ENCODE measurements at places on chromosomes 7 and 10. TPM values are rescaled to one million over a fixed set of nuclear protein-coding genes. Genes with fewer than 3 reads are reported as not detected.

DNA sequence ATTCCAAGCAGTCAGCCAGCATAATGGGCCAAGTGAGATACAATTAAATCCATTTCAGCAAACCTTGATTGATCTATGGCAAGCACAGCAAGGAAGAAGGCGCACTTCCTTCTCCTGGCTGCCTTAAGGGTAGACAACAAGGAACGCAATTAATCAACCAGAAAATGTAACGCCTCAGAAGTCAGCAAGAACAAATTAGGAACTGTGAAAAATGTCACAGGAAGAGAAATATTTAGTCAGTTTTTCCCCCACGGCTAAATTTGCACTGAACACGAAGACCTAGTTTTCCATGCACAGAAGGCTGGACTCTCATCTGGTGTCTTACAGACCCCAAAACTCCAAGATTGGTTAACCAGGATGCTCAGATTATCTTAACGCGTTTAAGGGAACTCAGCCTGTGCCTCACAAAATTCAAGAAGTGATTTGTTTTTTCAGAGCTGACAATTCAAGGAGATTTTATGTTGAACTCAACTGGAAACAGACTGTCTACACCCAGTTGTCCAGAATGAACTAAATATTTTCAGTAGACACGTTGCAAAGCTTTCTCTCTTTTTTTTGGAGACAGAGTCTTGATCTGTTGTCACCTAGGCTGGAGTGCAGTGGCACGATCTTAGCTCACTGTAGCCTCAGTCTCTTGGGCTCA, 14.2 kb downstream of the SNX8 start:
- H3K4me3 ChIP-seq = no peak overlapping the region
- H3K27ac ChIP-seq = peak overlapping the region; percentile 82
- H3K27me3 ChIP-seq = no peaks in the 10 kb centered on the region
- no peak for DNase-seq
- H3K4me1 ChIP-seq = peaks cover 45% of the 10 kb centered on the region

DNA sequence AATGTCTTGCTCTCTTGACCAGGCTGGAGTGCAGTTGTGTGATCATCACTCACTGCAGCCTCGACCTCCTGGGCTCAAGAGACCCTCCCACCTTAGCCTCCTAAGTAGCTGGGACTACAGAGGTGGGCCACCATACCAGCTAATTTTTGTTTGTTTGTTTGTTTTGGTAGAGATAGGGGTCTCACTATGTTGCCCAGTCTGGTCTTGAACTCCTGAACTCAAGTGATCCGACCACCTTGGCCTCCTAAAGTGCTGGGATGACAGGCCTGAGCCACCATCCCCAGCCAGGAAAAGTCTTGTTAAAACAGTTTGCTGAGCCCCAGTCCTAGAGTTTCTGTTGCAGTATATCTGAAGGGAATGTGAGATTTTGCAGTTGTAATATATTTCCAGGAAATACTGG, 83.9 kb downstream of the SKIDA1 start:
- DNase-seq = no peak
- H3K4me3 ChIP-seq = no peak overlapping the region
- no peaks in the 10 kb centered on the region for H3K4me1 ChIP-seq
- no peaks in the 10 kb centered on the region for H3K36me3 ChIP-seq

- no peak for DNase-seq
- no peak overlapping the region for H3K4me3 ChIP-seq
- H3K27me3 ChIP-seq = peaks cover 17% of the 10 kb centered on the region
- H3K4me1 ChIP-seq = no peaks in the 10 kb centered on the region
- no peak overlapping the region for H3K27ac ChIP-seq
Observed at GRCh38 chr7:154836021-154836448, 166.9 kb downstream of the PAXIP1 start.

DNA sequence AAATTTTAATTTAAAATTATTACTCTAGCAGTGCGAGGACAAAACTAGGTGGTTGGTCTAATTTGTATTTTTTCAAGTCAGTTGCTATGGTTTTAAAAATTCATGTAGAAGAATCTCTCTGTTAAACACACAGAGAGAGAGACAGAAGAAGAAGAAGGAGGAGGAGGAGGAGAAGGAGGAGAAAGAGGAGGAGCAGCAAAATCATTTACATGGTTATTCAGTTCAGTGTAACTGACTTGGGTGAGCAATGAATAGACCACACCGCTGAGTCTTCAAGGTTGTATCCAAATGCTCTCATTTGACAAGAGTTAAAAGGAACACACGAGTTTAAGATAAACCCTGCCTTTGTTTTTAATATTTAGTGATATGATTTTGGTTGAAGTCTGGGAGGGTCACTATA, 131.1 kb downstream of the PDE1C start:
- no peak overlapping the region for H3K4me3 ChIP-seq
- no peaks in the 10 kb centered on the region for H3K27me3 ChIP-seq
- no peak for DNase-seq
- no peaks in the 10 kb centered on the region for H3K36me3 ChIP-seq
- H3K27ac ChIP-seq = no peak overlapping the region

DNA sequence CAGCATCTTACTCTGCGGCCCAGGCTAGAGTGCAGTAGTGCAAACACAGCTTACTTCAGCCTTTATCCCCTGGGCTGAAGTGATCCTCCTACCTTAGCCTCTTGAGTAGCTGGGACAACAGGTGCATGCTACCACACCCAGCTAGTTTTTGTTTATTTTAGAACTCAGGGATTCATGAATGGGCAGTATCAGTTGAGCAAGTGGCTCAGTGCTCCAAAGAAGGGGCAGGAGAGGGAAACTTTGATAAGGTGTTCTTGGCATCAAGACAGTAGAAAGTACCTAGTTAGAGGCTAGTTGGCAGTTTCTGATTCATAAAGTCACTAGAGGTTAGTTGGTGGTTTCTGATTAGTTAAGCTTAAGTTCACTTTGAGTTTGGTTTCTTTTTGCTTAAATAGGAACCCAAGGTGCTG, 18.4 kb downstream of the TRIM24 start:
- no peak overlapping the region for H3K4me3 ChIP-seq
- no peak for DNase-seq
- H3K36me3 ChIP-seq = no peaks in the 10 kb centered on the region
- H3K27me3 ChIP-seq = no peaks in the 10 kb centered on the region

- H3K4me3 ChIP-seq = no peak overlapping the region
- peaks cover 4% of the 10 kb centered on the region for H3K36me3 ChIP-seq
- no peak overlapping the region for H3K27ac ChIP-seq
- H3K27me3 ChIP-seq = no peaks in the 10 kb centered on the region
Observed at GRCh38 chr7:140122965-140123364, 53.8 kb downstream of the KDM7A start.

GRCh38 chr7:150468241-150468640, 17.8 kb downstream of the GIMAP8 start:
- H3K36me3 ChIP-seq = peaks cover 53% of the 10 kb centered on the region
- no peak for DNase-seq
- H3K4me1 ChIP-seq = peaks cover 95% of the 10 kb centered on the region
- H3K27me3 ChIP-seq = no peaks in the 10 kb centered on the region
- peak overlapping the region; percentile 87 for H3K27ac ChIP-seq

GRCh38 chr7:121531175-121532070, 135.3 kb upstream of the FAM3C start:
- DNase-seq = no peak
- H3K4me1 ChIP-seq = no peaks in the 10 kb centered on the region
- no peak overlapping the region for H3K4me3 ChIP-seq

DNA sequence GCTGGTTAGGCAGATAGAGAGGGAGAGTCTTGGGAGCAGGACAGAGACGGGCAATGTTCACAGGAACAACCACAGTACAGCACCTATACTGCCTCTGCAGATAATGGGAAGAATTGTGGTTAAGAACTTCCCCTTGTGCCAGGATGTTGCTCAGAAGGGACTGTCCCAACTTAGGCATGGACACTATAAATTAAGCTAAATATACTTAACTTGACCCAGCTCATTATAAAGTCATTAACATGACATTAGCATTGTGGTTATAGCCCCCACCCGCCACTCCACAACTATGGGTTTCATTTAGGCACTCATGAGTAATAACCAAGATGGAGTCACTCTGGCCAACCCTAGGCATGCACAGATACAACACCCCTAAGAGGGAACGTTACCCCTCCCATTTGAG, 310.9 kb upstream of the NRG3 start:
- H3K4me1 ChIP-seq = no peaks in the 10 kb centered on the region
- no peaks in the 10 kb centered on the region for H3K27me3 ChIP-seq

GRCh38 chr10:60189861-60190475, 199.7 kb downstream of the ANK3 start:
- no peak for DNase-seq
- H3K27me3 ChIP-seq = peaks cover 10% of the 10 kb centered on the region
- peaks cover 14% of the 10 kb centered on the region for H3K36me3 ChIP-seq
- no peaks in the 10 kb centered on the region for H3K4me1 ChIP-seq

GRCh38 chr7:70693686-70694433, 438.1 kb upstream of the GALNT17 start:
- peak overlapping the region; percentile 87 for H3K4me3 ChIP-seq
- H3K27me3 ChIP-seq = peaks cover 21% of the 10 kb centered on the region
- peaks cover 18% of the 10 kb centered on the region for H3K4me1 ChIP-seq
- no peaks in the 10 kb centered on the region for H3K36me3 ChIP-seq
- DNase-seq = peak; percentile 46

DNA sequence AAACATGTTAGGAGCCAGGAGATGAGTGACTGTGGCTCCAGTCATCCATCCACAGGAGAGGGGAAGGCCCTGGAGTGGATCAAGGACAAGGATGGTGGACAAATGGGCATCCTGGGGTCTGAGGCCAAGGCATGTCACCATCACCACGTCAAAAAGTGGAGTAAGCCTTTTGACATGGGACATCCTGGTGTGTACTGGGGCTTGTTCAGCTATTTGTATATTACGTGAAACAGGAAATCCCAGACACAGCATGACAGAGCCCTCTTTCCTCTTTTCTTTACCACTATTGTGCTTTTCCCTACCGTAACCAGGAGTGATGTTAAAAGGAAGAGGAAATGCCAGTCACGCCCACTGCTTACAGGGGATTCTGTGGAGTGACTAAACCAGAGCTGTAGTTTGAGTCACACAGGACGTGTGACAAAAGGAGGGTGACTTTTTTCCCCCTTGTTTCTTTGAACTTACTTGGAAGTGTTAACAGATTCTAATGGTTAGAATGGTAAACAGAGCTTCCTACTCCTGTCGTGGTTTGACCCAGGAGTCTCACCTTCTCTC, 15.4 kb downstream of the ACSL5 start:
- DNase-seq = no peak
- H3K4me1 ChIP-seq = peaks cover 72% of the 10 kb centered on the region

- H3K4me1 ChIP-seq = no peaks in the 10 kb centered on the region
- no peak overlapping the region for H3K27ac ChIP-seq
- no peak overlapping the region for H3K4me3 ChIP-seq
- no peaks in the 10 kb centered on the region for H3K36me3 ChIP-seq
- DNase-seq = no peak
Observed at GRCh38 chr7:156152390-156152789, 340.1 kb upstream of the SHH start.

- no peak for DNase-seq
- peaks cover 8% of the 10 kb centered on the region for H3K4me1 ChIP-seq
- no peaks in the 10 kb centered on the region for H3K27me3 ChIP-seq
Observed at GRCh38 chr10:89861584-89862301, 160.4 kb downstream of the KIF20B start.

DNA sequence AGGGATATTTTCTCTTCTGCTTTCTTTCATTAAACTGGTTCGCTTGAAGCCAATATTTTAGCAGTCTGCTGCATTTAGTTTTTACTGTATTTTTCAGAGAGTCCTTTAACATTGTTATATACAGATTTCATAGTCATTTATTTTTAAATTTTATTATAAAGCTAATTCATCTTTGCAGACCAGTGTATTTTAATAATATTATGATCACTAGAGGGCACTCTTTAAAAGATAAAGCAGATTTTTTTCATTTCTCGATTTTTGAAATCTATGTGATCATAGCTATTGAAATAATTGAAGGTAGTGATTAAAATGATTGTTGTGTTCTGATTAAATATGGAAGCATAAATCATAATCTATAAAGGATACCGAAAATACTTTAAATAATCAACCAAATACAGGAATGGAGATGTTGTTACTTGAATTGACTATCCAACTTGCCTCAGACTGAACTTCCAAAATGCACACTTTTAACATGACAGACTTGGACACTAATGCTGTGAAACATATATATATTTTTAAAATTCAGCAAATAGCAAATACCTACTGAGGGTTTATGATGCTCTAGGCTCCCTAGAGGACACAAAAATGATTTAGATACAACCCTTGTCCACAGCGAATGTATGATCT, 35.2 kb downstream of the ST7 start:
- no peaks in the 10 kb centered on the region for H3K36me3 ChIP-seq
- H3K4me3 ChIP-seq = no peak overlapping the region
- H3K27ac ChIP-seq = no peak overlapping the region
- no peak for DNase-seq
- H3K4me1 ChIP-seq = no peaks in the 10 kb centered on the region
- H3K27me3 ChIP-seq = peaks cover 2% of the 10 kb centered on the region

DNA sequence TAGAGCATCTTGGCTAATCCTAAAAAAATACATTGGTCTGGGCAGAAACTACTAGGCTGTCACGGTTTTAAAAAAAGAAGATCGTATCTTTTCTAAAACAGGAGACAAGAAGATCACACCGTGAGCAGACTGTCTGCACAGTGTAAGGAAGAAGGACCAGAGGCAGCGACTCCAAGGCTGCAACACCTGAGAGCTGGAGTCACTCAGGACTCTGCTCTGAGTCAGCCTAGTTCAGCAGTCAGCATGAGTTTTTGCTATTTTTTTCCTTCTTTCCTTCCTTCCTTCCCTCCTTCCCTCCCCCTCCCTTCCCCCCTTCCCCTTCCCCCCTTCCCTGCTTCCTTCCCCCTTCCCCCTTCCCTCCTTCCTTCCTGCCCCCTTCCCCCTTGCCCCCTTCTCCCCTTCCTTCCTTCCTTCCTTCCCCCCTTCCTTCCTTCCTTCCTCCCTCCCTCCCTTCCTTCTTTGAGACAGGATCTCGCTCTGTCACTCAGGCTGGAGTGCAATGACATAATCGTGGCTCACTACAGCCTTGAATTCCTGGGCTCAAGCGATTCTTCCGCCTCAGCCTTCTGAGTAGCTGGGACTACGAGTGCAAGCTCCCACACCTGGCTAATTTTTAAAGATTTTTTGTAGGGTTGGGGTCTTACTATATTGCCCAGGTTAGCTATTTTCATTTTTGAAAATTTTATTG, 24.4 kb downstream of the BAG3 start:
- no peak for DNase-seq
- H3K4me1 ChIP-seq = peaks cover 5% of the 10 kb centered on the region
- H3K27ac ChIP-seq = no peak overlapping the region
- peaks cover 67% of the 10 kb centered on the region for H3K36me3 ChIP-seq
- no peaks in the 10 kb centered on the region for H3K27me3 ChIP-seq

GRCh38 chr10:42996588-42996987, 80.3 kb upstream of the RET start:
- H3K4me3 ChIP-seq = no peak overlapping the region
- no peaks in the 10 kb centered on the region for H3K36me3 ChIP-seq
- no peak overlapping the region for H3K27ac ChIP-seq
- H3K4me1 ChIP-seq = no peaks in the 10 kb centered on the region
- H3K27me3 ChIP-seq = no peaks in the 10 kb centered on the region

The EBLN1 gene
- total RNA-seq = not detected

The PON1 gene
- total RNA-seq = not detected

The TSPAN13 gene
- 1.2 TPM for total RNA-seq

The GPR26 gene
- not detected for total RNA-seq

The FBXL13 gene
- total RNA-seq = 3.3 TPM

The C10orf53 gene
- not detected for total RNA-seq

The HMX3 gene
- not detected for total RNA-seq

Data from naive thymus-derived CD8-positive, alpha-beta T cell (primary cell).